GM12892 (cell line): ENCODE measurements at places on chromosomes 12 and 14.

GRCh38 chr14:58650857-58651256, 13.1 kb downstream of the DACT1 start:
- no peak for DNase-seq

DNA sequence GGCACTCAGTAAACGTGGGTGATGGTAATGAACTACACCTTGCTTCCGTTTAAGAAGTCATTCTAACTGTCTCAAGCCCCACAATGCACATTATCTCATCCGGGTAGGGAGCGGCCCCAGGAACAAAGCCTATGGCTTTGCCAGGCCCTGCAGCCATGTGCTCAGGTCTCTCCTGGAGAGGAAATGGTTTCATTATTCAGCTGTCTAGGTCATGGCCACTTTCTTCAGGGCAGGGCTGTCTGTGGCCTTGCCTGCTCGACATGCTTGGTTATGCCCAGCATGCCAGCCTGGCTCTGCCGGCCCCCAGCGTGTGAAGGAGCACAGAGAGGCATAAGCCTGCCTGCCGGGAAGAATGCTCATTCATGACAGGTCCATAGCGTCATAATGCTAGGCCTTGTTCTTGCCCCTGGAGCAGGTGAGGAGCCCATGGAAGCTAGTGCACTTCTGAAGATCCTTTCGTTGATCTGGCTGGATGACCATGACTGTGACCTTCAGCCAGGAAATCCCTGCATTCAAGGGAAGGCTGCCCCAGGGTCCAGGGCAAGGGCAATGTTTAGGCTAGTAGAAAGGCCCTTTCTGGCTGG, 26.3 kb upstream of the FOS start:
- no peak for DNase-seq

DNA sequence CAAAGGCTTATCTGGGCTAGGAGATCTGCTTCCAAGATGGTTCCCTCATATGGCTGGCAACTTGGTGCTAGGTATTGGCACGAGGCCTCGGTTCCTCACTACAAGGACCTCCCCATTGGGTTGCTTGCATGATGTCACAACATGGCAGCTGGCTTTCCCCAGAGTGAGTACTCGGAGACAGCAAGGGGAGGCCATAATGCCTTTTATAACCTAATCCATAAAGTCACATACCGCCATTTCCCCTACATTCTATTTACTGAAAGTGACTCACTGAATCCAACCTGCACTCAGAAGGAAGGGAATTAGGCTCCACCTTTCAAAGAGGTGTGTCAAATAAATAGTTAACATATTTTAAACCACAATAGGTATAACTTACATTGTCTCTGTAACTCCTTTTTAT, 130.9 kb downstream of the SAMD4A start:
- no peak for DNase-seq

DNA sequence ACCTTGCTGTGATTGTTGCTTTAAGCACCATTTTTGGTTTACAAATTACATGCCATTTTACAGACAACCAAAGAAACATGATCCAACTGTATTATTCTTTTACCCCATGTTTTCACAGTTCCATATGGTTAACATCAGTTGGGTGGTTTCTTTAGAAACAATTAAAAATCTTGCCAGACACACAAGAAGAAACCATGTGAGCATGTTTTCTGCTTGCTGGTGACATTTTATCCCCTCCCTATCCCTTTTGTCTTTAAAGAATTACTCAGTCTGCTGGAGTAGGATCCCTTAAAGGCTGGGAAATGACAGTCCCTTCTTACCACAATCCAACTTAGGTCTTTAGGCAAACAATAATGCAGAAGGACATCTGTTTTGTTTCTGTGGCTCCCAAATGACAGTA, 121.8 kb upstream of the PLXNC1 start:
- no peak for DNase-seq

DNA sequence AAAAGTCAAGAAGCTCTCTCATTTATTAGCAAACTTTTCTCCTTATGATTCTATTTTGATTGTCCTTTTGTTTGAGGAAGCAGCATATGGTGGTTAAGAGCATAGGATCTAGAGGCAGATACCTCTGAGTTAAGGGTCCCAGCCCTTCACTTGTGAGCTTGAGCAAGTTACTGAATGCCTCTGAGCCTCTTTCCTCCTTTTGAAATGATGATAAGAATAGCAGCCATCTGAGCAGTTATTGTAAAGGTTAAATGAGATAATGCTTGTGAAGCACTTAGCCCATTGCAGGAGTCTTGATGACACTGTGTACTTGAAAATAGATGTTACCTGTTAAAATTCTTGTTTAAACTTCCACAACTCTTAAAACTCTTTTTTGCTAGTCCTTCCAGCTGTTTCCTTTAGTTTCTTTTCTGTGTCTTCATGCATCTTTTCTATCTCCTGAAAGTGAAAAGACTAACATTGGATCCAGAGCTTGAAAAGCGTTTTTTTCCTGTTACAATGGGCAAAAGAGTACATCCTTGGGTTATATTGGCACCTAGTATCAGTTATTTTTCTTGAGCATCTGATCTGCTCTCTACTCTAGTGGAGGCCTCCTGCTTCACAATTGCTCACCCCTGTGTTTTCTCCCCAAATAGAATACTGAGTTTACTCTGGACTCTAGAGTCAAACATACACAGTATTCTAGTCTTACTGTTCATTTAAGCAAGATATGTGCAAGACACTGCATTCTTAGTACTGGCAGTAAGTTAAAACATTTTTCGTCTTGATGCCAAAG, 3.1 kb downstream of the HIF1A start:
- DNase-seq = no peak

GRCh38 chr14:30362369-30363218, 196.4 kb upstream of the G2E3 start:
- DNase-seq = no peak

- no peak for DNase-seq
Observed at GRCh38 chr14:37093364-37093763, 79.0 kb downstream of the SLC25A21 start.

DNA sequence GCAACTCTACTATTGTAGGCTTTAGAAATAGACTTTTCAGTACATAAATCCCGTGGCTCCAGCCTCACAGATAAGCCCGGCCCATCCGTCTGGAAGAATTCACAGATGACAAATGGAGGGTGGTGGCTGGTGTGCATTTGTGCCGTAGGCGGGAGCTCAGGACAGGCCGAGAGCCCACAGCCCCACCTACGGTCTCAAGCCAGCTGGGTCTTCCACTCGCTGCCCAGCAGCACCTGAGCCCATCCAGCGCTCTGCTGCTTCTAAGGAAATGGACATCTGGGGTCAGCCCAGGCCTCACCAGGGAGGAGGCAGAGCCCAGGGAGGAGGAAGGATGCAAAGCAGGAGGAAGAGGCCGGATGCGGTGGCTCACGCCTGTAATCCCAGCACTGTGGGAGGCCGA, 72.8 kb downstream of the KIF26A start:
- no peak for DNase-seq

- no peak for DNase-seq
Observed at GRCh38 chr14:50371546-50371945, 25.1 kb downstream of the CDKL1 start.

DNA sequence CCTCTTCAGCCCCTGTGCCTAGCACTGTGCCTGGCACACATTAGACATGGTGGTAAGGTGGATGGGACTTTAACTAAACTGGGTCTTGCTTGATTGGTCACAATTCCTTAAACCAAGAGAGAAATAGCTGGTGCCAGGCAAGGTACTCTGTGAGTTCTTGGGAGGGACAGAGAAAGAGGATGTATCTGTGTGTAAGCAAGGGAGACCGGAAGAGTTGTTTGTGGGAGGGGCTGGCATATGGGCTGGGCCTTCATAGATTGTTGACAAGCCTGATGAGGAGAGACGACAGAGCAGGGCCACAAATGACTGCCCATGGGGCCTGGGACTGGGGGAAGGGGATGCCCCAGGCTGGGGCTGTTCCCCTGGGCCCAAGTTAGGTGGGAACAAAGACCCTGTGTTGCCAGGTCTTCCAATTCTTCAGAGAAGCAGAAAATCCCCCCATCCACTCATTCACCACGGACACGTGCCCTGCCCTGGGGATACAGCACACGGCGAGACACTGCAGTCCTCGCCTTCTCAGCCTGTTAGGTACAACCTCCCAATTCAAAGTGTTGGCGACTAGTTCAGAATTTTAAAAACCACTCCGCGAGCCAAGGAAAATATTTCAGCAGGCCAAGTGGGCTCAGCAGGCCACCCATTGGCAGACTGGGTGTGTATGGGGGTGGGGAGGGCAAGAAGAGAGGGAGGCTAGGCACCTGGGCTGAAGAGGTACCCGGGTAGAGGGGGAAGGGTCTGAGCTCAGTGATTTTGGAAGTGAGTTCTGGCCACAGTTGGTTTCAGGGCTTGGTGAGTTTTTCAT, 11.4 kb upstream of the CYP46A1 start:
- peak; percentile 46 for DNase-seq

GRCh38 chr12:4894019-4894418, 15.7 kb upstream of the KCNA1 start:
- DNase-seq = no peak

DNA sequence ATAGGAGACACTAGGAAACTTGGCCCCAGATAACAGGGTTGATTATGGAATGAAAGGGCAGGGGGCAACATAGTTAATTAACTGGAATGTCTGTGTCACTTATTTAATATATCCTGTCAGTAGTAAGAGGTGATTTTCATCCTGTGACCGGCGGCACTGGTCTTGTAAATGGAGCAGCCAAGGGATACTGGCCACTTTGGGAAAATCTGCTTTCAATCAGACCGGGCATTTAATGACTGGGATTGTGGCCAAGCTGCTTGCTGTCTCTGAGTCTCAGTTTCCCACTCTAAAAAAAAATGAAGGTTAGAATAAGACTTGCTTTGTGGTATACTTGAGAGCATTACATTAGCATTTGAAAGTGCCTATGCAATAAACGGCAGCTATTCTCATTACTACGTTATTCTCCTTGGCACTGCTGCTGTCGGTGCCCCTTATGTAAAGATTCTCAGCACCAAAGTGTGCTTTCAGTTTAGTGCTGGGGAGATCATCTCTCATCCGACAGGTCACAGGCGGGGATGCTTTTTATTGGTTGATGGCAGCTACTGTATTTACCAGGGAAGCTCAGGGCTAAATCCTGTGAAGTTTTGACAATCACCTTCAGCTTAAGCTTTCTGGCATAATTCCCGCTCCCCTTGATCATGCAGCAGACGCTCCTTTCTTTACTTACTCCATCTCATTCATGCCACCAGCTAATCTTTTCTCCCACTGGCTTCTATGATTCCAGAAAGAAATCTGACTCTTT, 162.1 kb downstream of the ESRRB start:
- no peak for DNase-seq

- DNase-seq = no peak
Observed at GRCh38 chr12:123478762-123479161, 20.8 kb downstream of the SNRNP35 start.

DNA sequence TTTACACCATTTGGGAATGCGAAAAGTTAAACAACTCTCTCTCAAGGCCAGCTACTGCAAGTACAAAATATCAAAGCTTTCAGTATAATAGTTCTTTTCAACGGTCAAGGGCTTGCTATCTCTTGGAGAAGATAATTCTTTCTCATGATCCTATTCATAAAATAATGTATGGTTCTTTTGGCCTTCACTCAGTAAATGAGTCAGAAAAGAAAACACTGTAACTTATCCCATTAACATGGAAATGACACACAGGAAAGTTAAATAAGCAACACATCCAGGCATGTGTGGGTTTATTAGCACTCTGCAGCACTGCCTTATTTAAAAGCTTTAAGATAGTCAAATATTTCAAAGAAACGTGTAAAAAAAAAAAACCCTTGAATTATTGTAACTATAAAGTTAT, 36.9 kb downstream of the ZFC3H1 start:
- DNase-seq = no peak

- no peak for DNase-seq
Observed at GRCh38 chr12:53299101-53299453, 418 bp upstream of the MYG1 start.

DNA sequence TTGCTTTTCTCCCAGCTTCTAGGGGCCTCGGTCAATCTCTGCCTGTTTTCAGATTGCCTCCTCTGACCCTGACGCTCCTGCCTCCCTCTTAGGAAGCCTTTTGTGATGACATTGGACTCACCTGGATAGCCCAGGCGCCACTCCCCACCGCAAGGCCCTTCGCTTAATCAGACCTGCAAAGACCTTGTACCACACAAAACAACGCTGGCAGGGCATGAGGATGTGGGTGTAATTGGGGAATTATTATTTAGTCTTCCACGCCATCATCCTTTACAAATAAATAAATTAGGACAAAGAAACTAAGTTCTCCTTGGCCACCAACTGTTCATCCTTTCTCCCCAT, 7.7 kb upstream of the VPS37B start:
- DNase-seq = no peak

DNA sequence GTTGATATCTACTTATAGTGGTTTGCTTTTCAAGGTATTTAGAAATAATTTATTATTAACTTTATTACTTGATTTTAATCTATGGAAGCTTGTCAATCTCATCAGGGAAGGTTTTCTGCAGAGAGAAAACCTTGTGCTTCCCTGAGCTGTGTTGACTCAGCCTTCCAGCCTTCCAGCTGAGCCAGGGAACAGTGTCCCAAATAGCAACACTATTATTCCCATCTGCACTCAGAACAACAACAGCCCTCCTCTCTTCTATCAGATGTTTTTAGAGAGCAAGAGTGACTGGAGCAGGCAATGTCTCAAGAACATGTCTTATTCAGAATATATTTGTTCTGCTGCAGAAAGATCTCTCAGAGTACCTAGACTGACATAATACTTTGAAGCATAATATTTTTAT, 389.9 kb upstream of the GARIN6 start:
- no peak for DNase-seq

GRCh38 chr12:25151476-25151875, 43.5 kb downstream of the DNAI7 start:
- no peak for DNase-seq

GRCh38 chr14:92276074-92276473, 46.9 kb upstream of the SLC24A4 start:
- no peak for DNase-seq

DNA sequence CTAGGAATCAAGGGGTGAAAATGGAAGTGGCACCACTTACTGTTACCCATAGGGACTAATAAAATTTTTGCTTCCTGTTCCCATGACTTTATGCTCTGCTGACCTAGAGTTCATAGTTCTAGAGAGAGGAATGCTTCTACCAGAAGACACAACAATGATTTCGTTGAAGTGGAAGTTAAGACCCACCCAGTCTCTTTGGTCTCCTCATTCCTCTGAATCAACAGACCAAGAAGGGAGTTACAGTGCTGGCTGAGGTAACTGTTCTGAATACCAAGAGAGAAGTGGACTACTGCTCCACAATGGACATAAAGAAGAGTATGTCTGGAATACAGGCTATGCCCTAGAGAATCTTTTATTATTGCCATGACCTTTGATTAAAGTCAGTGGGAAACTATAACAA, 23.5 kb upstream of the DYRK2 start:
- DNase-seq = no peak
